T-helper 2 cell (primary cell): ENCODE measurements at places on chromosomes 5 and 9.

DNA sequence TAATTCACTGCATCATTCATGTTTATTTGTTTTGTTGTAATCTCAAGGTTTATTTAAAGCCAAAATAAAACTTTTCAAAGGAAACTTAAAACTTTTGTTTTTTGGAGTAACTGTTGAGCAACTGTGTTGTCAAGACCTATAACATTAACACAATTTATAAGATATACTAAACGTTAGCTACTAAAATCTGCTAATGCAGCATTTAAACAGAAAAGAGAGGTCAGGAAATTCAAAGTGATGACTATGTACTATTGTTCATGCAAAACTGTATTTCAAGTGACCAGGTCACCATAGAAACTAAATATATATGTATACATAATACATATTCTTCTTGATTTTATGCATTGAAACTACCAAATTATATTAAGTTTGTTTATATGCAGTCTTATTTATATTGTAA is 1740.9 kb downstream of the EFNA5 start:
- no peak for DNase-seq

DNA sequence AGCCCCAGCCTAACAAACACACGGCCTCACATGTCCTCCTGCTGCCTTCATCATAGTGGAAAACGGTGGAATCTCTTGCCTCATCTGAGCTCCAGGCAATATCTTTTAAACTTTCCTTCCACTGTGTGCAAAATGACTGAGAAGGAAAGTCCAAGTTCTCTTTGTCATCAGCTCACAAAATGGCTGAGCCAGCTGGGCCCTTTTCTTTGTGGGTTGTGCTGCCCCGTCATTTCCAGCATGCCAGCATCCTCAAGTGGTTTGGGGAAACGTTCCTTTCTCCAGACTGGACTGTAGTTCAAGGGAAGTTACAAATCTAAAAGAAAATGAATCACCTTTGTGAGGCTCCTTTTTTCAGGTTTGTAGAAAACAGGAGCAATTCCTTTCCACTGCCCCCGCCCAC is 171.1 kb upstream of the FSTL4 start:
- no peak for DNase-seq

- no peak for DNase-seq
Observed at GRCh38 chr5:141882594-141883183, 4.5 kb upstream of the PCDH1 start.

DNA sequence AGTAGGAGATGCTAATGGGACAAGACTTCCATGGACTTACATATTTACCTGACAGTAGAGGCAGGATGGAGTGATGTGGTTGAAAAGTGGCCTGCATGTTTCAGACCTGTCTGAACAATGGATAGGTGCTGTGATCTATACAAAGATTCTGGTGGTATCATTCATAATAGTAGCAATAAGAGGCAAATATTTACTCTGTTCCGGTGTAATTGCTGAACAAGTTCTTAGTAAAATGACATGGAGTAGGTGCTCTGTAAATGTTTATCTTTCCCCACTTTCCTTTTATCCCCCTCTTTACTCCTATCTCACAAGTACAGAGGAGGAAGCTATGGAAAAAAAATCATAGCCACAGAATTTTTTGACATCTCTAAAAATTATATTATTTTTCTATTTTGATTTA is 159.0 kb upstream of the SLC12A2 start:
- DNase-seq, result no peak

- DNase-seq, result no peak
Observed at GRCh38 chr5:33975852-33976251, 8.6 kb downstream of the SLC45A2 start.

DNA sequence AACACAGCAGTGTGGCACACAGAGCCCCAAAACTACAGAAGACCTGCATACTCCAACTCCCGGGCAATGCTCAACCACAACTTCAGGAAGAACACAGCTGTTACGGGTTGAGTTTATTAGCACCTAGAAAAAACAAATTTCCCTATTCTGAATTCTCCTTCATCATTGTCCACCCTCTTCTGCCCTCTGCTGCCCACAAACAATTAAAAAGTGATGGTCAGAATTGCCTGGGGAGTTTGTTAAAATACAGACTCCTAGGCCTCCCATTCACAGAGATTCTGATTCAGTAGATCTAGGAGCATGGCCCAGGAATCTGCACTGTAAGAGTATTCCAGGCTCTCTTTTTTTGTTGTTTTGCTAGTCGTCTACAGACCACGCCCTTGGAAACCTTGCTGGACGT is 310.6 kb downstream of the NDUFS4 start:
- DNase-seq, result no peak

DNA sequence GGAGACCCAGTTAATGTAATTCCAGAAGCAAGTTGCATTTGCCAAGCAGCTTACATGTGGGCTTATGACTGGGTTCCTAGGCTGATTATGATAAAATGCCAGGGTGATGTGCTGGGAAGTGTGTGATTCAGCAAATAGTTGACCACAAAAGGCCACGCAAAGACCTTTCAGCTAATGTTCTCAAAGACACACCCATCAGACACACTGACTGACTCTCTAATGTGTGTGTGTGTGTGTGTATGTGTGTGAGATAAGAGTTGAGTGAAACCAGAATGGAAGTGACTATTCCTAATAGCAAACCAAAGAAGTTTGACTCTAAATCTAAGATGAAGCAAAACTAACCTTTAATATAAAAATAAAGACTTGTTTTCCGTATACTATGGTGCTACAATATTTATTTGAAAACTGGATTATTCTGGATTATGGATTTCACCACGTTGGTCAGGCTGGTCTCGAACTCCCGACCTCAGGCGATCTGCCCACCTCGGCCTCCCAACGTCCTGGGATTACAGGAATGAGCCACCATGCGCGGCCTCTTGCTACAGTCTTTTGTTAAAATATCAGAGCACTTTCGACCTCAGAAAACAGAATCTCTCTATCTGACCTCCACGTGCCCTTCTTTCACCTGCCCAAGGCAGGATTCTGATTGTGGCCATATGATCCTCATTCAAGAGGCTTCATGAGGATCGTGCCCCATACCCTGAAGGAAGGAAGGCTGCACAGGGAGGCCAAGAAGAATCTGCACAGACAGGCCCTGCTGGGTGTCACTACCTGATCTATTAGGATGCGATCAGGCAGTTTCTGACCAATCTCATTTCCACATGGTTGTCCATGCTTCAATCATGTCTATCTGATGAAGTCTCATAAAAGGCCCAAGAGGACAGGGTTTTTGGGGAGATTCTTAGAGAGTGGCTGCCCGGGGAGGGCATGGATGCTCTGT is 75.6 kb downstream of the USP20 start:
- no peak for DNase-seq

DNA sequence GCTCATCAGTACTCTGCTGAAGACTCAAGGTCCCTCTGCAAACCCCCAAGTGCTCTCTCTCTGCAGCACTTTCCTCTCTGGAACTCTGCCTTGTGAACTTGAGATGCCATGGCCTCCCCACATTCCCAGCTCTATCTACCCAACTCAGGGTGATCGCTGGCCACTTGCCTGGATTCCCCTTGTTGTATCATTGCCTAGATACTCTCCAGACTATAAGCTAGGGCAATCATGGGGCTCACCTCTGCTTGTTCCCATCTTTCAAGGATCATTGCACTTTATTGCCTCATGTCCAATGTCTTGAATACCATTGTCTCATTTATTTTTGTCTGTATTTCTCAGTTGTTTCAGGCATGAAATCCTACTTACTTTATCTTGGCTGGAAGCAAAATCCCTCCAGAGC is 144.1 kb downstream of the PLPPR1 start:
- DNase-seq, result no peak

GRCh38 chr5:92879806-92880543 is 701.0 kb downstream of the NR2F1-AS1 start:
- DNase-seq, result no peak

DNA sequence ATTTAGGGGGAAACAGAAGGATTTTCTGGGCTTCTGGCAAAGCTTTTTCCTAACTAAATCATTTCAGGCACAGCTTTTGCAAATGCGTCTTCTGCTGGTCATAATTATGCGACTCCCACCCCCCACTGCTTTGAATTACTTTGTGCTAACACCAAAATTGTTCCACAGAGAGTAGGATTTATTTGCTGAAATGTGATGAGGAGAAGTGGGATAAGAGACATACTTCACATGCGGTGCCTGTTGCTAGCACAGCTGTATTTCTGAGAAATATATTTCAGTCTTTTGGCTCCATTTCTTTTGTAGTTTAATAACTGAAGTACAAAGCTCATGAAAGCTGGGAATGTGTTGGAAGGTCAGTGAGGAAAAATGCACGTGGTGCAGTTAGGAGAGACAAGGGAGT is 83.2 kb upstream of the TAS2R1 start:
- no peak for DNase-seq

DNA sequence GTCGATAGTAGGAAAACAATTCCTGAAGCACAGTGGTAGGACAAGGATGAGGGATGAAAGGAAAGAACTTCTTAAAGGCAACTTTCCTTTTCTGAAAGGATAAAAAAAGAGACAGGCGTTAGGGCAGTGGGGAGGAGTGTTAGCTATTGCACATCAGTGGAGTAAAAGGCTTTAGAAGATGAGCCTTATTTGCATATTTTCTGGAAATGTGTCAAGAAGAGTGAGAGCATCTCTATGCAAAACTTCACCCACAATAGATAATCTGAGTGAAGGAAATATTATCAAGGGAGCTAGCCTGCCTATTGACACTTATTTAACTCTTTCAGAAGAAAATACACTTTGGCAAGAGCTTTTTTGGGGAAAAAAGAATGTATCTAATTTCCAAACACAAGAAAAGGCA is 151.6 kb downstream of the MACIR start:
- no peak for DNase-seq

- no peak for DNase-seq
Observed at GRCh38 chr5:33852319-33852718, 39.5 kb downstream of the ADAMTS12 start.

DNA sequence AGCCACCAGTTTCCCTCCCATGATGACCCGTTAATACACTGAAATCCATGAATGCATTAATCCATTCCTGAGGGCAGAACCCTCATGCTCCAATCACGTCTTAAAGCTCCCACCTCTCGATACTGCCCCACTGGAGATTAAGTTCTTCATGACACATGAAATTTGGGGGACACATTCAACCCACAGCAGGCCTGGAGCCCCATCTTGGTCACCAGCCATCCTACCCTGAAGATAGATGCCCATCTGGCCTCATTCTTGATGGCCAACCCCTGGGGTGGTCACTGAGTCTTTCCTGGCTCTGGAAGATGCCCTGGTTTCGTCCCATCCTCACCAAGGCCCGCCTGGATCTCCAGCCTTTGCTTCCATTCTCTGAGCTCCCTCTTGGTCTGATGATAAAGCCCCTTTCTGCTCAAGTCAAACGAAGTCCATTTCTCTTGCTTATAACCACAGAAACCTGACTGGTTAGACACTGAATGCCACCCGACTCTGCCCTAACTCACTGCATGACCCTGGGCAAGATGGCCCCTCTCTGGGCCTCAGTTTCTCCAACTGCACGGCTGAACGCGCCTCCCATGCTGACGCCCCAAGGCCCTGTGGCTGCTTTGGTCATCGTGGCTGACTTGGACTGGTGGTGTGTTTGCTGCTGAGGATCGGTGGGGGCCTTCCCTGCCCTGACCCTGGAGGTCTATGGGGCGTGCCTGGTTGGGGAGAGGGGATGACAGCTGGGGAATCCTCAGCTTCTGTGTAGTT is 138.4 kb upstream of the IER5L start:
- no peak for DNase-seq

DNA sequence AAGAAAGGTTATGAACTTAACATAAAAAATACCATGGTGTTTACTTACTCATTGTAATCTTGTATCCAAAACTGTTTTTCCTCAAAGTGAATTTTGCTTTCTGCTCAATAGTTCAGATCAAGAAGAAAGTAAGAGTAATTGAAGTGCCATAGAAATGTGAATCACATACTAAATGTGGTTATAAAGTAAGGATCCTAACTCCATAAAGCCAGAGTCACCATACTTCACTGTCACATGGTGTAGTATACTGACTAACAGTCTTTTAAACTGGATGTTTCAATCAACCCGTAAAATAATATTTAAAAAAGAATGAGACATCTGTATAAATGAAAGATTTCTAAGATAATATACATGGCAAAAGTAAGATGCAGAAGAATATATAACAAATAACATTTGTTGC is 72.1 kb downstream of the NIPBL start:
- DNase-seq, result no peak
